Muscle of back (tissue), 13 donors: ENCODE measurements at places on chromosomes 4 and X. TPM values are rescaled to one million over a fixed set of nuclear protein-coding genes. Genes with fewer than 3 reads are reported as not detected.

GRCh38 chrX:48800574-48801279 lies 1.1 kb upstream of the HDAC6 start:
- no peak for DNase-seq

DNA sequence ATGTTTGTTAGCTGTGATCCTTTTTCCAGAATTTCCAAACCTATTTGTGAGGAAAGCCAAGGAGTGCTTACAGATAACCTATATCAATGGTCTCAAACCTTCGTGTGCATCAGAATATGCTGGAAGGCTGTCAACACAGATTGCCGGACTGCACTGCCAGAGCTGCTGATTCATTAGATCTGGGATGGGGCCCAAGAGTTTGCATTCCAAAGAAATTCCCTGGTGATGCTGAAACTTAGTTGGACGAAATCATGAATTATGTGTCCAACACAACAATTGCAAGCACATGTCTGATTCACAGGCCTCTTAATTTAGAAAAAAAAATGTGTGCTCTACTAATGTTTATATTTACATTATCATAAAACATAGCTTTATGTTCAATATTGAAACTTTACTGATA lies 544.0 kb upstream of the AMOT start:
- DNase-seq = peak; percentile 62

DNA sequence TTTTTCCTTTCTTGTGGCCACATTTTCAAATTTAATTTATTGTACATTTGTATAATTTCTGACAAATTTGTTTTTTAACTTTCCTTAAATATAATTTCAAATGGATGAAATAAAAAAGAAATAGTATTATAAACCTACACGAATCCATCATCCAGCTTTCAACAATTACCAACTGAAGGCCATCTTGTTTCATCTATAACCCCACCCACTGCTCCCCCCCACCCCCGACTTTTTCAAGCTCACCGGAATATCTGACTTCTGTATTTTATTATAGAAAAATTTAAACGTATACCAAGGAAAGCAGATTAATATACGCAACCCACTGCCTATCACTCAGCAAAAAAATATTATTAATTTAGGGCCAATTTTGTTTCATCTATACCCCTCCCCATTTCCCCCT lies 1.1 kb downstream of the MORF4L2 start:
- DNase-seq = peak; percentile 26

DNA sequence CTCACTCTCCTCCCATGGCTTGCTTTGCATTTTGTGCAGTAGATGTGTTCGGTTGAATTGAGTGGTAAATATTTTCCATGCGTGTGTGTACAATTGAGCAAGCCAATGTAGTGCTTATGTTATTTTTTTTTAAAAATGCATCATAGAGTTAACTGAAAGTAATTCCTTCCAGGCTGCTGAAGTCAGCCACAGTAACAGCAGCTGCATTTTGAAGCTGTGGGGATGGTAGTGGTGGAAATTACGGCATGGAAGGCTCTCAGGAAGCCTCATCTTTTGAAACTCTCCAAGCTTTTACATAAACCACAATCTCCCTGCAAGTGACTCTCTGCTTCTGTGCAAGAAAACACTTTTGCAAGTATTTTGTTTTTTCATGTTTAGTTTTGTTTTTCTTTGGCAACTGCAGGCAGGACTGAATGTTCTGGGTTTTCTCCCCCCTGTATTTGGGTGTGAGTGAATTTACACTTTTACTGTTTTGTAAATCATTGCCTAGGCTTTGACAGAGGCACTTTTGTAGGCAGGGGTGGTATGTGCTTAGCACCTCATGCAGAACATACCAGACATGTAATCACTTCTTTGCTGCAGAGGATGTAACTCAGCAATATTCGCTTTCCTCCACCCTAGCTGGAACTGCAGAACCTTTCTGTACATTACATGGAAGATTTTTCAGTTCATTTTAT lies 56.2 kb downstream of the LRRC66 start:
- DNase-seq = peak; percentile 58

DNA sequence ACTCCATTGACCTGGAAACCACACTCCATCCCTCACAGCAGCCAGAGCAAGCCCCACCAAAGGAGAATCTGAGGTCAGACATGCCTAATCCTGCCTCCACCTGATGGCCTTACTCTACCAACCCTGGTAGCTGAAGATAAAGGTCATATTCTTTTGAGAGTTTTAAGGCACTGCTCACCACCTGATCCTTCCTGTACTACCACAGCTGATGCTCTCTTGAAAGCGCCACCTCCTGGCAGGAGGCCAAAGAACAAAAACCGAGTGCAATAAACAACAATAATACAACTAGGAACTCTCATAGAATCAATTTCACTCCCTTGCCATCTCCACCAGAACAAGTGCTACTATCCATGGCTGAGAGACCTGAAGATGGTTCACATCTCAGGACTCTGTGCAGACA lies 301.6 kb downstream of the NAF1 start:
- DNase-seq = no peak

The TECRL gene
- 24.2 TPM for polyA plus RNA-seq

The TLR3 gene
- polyA plus RNA-seq = 2.1 TPM
